Mucosa of descending colon (tissue), 3 donors: ENCODE measurements at places on chromosomes 4 and X. TPM values are rescaled to one million over a fixed set of nuclear protein-coding genes. Genes with fewer than 3 reads are reported as not detected.

SPANXB1 gene
- not detected for total RNA-seq

GRCh38 chr4:111120191-111120590 lies 497.3 kb upstream of the PITX2 start:
- no peak for DNase-seq

DNA sequence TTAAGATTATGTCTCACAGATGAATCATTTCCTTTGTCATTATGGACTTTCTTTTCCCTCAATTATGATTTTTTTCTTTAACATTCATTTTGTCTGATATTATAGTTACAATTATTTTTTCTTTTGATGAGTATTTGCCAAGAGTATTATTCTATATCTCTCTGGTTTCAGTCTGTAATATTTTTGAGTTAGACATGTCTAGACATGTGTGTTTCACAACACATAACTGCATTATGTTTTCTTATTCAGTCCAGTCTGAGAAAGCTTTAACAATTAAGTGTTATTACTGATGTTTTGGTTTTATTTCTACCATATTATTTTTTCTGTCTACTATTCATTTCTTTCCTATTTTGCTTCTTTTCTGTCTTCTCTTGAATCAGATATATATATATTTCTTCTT lies 108.3 kb upstream of the MID1IP1 start:
- DNase-seq, result no peak

AP1S2 gene
- 10.9 TPM for total RNA-seq

GRCh38 chr4:159487284-159487747 lies 384.4 kb downstream of the RAPGEF2 start:
- no peak for DNase-seq

GRCh38 chrX:79631526-79631925 lies 264.4 kb upstream of the ITM2A start:
- no peak for DNase-seq

- no peak for DNase-seq
Observed at GRCh38 chr4:5805270-5805669, 87.6 kb downstream of the CRMP1 start.

FGFBP2 gene
- 4.0 TPM for total RNA-seq

DNA sequence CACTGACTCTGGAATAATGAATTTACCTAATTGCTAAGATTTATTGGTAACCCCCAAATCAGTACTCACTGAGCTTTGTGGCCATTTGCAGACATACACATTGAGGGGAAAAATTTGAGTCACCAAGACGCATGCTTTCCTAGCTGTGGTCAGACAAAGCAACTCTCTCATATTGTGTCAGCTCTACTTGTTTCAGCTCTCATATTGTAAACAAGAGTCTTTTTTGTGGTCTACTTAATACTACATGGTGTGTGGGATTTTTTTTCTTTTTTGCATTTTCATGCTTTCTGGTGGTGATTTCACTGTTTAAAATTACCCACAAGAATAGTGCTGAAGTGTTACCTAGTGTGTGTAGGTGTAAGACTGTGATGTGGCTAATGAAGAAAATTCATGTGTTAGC lies 428.2 kb upstream of the GALNT7 start:
- no peak for DNase-seq

DNA sequence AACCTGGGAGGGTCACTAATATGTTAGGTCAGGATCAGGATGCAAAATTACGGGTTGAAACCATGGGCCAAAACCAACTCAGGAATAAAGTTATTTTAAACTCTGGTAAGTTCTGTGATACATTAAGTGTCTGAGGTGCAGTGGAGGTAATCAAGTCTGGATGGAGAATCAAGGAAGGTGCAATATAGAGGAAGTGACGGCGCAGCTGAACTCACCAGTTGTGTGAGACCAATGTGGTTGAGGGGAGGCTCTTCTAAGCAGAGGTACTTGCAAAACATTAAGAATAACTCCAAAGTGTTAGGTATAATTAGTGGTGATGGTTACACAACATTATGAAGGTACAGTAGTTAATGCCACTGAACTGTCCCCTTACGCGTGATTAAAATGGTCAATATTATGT lies 19.7 kb downstream of the GAB3 start:
- DNase-seq, result no peak

DNA sequence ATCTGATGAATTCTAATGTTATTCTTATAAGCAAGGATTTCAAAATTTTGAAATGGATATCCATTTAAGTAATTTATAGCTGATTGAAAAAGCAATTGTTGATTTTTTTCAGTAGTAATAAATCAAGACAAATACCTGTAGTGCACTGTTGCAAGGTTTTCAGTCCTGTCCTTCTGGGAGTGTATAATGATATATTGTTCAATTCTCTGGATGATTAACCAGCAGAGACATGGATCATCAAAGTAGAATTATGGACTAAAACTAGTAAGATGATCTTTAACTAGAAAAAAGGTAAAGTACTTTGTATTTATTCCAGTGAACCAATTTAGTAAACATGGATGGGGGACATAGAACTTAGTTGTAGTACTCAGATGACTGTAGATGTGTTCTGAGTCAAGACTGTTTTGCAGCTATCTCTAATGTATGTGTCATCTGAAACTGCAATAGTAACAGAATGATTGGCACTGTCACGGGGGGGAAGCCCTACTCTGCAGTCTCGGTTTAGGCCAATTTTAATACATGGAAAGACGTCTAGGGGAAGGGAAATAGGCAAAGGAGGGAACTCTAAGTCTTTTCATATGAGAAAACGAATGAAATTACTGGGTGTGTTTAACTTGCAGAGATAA lies 121.9 kb downstream of the GLRA3 start:
- DNase-seq, result no peak

TKTL1 gene
- not detected for total RNA-seq

- no peak for DNase-seq
Observed at GRCh38 chr4:24930151-24930550, 17.3 kb upstream of the CCDC149 start.

GRCh38 chr4:4913628-4914027 lies 54.2 kb downstream of the MSX1 start:
- DNase-seq, result no peak

TRIM60 gene
- total RNA-seq, result not detected
